ENCODE measurements at places on chromosomes 5 and 9. TPM values are rescaled to one million over a fixed set of nuclear protein-coding genes. Genes with fewer than 3 reads are reported as not detected.
A peak's percentile ranks its signal among the peaks of the same experiment; 100 is the strongest.

GRCh38 chr9:76725011-76725546 is 39.2 kb upstream of the PCA3 start:
- no peaks in the 10 kb centered on the region for H3K4me1 ChIP-seq
- H3K27me3 ChIP-seq: peaks cover 15% of the 10 kb centered on the region
- DNase-seq: no peak
- H3K4me3 ChIP-seq: no peak overlapping the region

DNA sequence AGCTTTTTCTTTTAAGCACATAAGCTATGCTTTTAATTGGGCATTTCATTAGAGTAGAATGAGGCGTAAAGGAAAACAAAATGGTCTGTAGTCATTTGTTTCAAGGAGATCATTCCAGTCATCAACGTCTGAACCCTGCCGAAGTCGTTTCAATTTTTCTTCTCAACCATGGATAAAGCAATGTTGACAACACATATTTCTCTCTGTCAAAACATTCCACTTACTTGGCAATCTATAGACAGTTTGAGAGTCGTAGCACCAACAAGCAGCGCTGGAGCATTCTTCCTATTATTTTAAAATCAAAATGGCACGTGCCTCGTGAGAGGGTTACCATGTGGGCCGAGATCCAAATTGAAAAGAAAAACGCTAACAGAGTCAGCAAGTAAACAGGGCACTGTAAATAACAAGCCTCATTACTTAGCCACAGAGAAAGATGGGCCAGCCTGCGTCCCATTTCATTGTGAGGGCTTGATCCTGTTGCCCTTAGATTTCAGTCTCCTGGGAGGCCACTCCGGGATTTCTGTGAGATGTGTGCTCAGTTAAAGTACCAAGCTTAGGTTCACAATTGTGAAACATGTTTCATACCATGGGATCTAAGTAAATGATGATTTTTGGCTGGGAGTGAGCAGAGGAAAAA is 422.9 kb downstream of the DTWD2 start:
- DNase-seq: no peak
- H3K4me1 ChIP-seq: no peaks in the 10 kb centered on the region
- no peaks in the 10 kb centered on the region for H3K36me3 ChIP-seq
- no peak overlapping the region for H3K4me3 ChIP-seq

GRCh38 chr5:149265597-149265996 is 6.1 kb upstream of the AFAP1L1 start:
- peak; percentile 45 for DNase-seq
- no peak overlapping the region for H3K4me3 ChIP-seq
- no peak overlapping the region for H3K27ac ChIP-seq
- H3K4me1 ChIP-seq: peaks cover 11% of the 10 kb centered on the region
- H3K36me3 ChIP-seq: peaks cover 12% of the 10 kb centered on the region

The ZNF879 gene
- 1.4 TPM for total RNA-seq

GRCh38 chr5:152358861-152359568 is 46.1 kb downstream of the NMUR2 start:
- peak overlapping the region; percentile 58 for H3K27ac ChIP-seq
- peak overlapping the region; percentile 5 for H3K4me3 ChIP-seq
- H3K27me3 ChIP-seq: no peaks in the 10 kb centered on the region
- no peak for DNase-seq
- peaks cover 38% of the 10 kb centered on the region for H3K4me1 ChIP-seq

DNA sequence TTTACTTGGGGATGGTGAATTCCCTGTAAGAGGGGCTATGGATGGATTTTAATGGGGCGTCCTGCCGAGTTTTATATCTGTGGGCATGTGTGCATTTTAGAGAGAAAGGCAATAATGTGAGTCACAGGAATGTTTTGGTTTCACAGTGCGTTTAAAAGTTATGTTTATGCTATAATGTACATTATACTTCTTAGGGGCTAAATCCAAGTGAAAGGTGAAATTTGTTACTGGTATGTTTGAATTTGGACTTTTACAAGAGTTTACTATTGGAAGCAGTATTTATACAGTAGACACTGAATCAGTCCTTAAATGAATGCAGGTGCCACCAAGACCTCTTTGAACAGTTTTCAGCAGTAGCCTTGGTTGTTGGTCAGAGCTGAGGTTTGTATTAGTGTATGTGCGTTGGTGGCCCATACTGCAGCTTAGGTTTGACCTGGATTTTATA is 5.6 kb downstream of the JMY start:
- no peaks in the 10 kb centered on the region for H3K27me3 ChIP-seq
- DNase-seq: no peak
- H3K4me1 ChIP-seq: peaks cover 44% of the 10 kb centered on the region
- no peak overlapping the region for H3K4me3 ChIP-seq
- H3K27ac ChIP-seq: no peak overlapping the region

DNA sequence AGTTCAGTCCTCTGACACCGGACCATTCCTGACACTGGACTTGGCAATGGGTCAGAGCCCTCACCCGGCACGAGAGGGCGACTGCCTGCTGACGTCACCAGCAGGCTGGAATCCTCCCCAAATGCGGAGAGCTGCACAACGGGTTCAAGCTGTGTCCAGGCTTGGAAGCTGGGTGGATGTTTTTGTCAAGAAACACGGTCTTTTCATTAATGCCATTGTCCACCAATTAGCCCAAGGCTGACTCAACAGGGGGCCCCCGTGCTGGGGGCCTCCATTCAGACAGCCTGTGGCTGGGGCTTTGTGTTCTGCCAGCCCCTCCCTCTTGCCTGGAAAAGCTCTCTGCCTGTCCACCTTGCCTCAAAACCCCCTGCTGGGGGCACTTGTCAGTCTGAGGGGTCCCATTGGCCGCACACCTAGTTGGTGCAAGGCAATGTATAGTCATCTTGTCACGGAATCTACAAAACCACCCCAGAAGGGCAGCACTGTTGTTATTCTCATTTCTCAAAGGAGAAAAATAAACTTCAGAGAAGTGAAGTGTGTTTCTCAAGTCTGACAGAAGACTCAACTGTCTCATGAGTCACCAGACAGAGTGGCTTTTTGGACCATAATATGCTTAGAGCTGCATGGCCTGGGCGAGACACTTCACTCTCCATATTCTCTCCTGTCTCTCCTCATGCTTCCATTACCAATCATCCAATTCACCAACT is 24.6 kb downstream of the NDUFA8 start:
- H3K27ac ChIP-seq: no peak overlapping the region
- H3K4me3 ChIP-seq: no peak overlapping the region
- no peaks in the 10 kb centered on the region for H3K4me1 ChIP-seq

The PCDHGB7 gene
- total RNA-seq: 9.8 TPM

- no peak overlapping the region for H3K4me3 ChIP-seq
- no peaks in the 10 kb centered on the region for H3K4me1 ChIP-seq
- no peaks in the 10 kb centered on the region for H3K27me3 ChIP-seq
- no peak overlapping the region for H3K27ac ChIP-seq
- peaks cover 5% of the 10 kb centered on the region for H3K36me3 ChIP-seq
Observed at GRCh38 chr9:118882684-118883083, 486.6 kb downstream of the BRINP1 start.

The NEUROG1 gene
- total RNA-seq: not detected

- H3K27me3 ChIP-seq: no peaks in the 10 kb centered on the region
- no peak for DNase-seq
- H3K36me3 ChIP-seq: peaks cover 9% of the 10 kb centered on the region
- H3K4me1 ChIP-seq: no peaks in the 10 kb centered on the region
- no peak overlapping the region for H3K27ac ChIP-seq
Observed at GRCh38 chr9:104993291-104993963, 65.5 kb upstream of the ABCA1 start.

The TMEM252 gene
- total RNA-seq: not detected

DNA sequence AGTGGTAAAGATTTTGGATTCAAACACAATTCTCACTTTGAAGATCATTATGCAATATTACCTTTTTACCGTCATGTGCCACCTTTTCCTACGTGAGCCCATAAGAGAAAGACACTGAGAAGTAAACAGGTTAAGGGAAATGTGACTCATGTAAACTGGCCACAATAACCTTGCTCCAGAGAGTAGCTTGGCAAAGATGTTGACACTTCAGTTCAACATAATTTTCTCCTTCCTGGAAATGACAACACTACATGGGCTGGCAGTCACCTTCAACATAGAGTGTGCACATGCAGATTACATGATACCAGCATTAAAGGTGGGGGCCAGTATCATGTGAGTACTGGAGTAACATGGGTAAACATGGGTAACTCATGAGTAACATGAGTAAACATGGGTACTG is 141.9 kb downstream of the CDK5RAP2 start:
- peaks cover 9% of the 10 kb centered on the region for H3K36me3 ChIP-seq
- no peak for DNase-seq
- H3K27ac ChIP-seq: no peak overlapping the region
- H3K27me3 ChIP-seq: no peaks in the 10 kb centered on the region
- no peak overlapping the region for H3K4me3 ChIP-seq

The TSSK1B gene
- not detected for total RNA-seq

DNA sequence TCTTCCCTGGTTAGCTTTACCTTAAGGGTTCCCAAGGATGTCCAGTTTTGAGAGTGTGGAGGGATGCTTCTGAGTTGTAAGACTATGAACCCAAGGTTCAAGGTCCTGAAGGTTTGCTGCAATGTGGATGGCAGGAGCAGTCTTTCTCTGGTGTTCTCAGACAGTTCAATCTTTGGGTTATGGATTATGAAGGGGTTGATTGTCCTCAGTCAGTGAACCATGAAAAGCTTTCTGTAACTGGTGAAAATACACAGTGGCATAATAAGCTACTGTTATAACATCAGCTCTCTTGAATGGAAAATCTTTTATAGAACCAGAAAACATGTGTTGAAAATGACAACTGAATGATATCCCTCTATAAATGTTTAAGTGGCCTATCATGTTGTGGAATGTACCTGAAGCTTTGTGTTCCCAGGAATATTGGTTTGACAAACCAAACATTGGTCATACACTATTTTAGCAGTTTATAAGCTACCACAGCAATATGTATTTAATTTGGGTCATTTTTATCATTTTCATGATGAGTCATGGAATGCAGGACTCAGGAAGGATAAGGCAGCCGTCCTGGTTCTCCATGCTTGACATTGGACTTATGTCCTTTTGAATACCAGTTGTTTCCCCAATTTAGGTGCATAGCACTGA is 1041.8 kb upstream of the ARRDC3 start:
- no peaks in the 10 kb centered on the region for H3K36me3 ChIP-seq
- no peak overlapping the region for H3K4me3 ChIP-seq
- no peaks in the 10 kb centered on the region for H3K4me1 ChIP-seq
- no peak overlapping the region for H3K27ac ChIP-seq
- no peaks in the 10 kb centered on the region for H3K27me3 ChIP-seq
- no peak for DNase-seq

The NME5 gene
- 3.9 TPM for total RNA-seq

- no peak overlapping the region for H3K27ac ChIP-seq
- no peak overlapping the region for H3K4me3 ChIP-seq
- no peaks in the 10 kb centered on the region for H3K27me3 ChIP-seq
- no peak for DNase-seq
Observed at GRCh38 chr9:87708986-87709728, 16.8 kb upstream of the CTSL start.

DNA sequence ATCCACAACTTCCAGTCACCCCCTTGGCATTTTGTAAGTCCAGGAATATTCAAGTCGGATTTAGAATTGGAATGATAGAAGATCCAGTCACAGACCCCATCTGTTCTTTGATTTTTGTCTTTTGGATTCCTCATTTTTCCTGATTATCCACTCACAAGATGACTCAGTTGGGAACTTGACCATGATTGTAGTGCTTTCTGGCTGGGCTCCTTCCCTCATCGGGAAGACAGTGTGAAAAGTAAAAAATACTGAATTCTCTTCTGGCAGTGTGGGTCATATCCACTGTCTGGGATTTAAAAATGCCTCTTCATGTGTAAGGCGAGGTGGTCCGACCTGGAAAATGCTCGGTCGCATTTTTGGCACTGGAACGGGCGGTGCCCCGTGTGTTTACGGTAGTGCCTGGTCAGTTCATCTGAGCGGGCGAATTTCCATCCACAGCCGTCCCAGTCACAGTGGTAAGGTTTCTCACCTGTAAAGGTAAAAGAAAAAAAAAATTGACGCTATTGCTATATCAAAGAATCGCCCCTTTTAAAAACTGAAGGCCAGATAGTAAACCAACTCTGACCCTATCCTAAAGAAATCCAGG is 4.0 kb downstream of the KLF4 start:
- no peaks in the 10 kb centered on the region for H3K27me3 ChIP-seq
- DNase-seq: no peak
- peak overlapping the region; percentile 26 for H3K4me3 ChIP-seq
- H3K36me3 ChIP-seq: peaks cover 52% of the 10 kb centered on the region
- H3K4me1 ChIP-seq: peaks cover 13% of the 10 kb centered on the region

- peaks cover 45% of the 10 kb centered on the region for H3K4me1 ChIP-seq
- no peak overlapping the region for H3K4me3 ChIP-seq
- DNase-seq: no peak
- H3K27me3 ChIP-seq: no peaks in the 10 kb centered on the region
Observed at GRCh38 chr5:173778152-173778782, 109.9 kb upstream of the CPEB4 start.

The RNF183 gene
- total RNA-seq: 1.5 TPM

DNA sequence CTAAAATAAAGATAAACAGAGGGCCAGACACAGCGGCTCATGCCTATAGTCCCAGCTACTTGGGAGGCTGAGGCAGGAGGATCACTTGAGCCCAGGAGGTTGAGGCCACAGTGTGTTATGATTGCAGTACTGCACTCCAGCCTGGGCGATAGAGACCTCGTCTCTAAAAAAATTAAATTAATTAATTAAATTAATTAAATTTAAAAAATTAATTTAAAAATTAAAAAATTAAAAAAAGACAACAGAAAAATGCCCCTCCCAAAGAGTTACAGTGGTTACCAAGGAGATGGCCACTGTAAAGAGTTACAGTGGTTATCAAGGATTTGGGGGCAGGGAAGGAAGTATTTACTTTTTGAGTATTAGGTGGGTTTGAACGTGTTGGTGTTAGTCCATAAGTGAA is 38.3 kb downstream of the CDC14B start:
- peaks cover 12% of the 10 kb centered on the region for H3K4me1 ChIP-seq
- H3K27me3 ChIP-seq: no peaks in the 10 kb centered on the region
- no peak overlapping the region for H3K27ac ChIP-seq
- H3K4me3 ChIP-seq: no peak overlapping the region

- DNase-seq: no peak
- no peaks in the 10 kb centered on the region for H3K36me3 ChIP-seq
- no peaks in the 10 kb centered on the region for H3K4me1 ChIP-seq
Observed at GRCh38 chr9:37405764-37406380, 16.6 kb upstream of the GRHPR start.

The SH3PXD2B gene
- total RNA-seq: 25.6 TPM

- H3K4me3 ChIP-seq: no peak overlapping the region
- H3K27me3 ChIP-seq: peaks cover 67% of the 10 kb centered on the region
- DNase-seq: no peak
- no peaks in the 10 kb centered on the region for H3K4me1 ChIP-seq
- H3K36me3 ChIP-seq: no peaks in the 10 kb centered on the region
Observed at GRCh38 chr9:121447321-121447834, 52.3 kb downstream of the GGTA1 start.

The TUSC1 gene
- 5.1 TPM for total RNA-seq

GRCh38 chr5:176391479-176391878 is 2.9 kb downstream of the HIGD2A start:
- no peak for DNase-seq
- peaks cover 12% of the 10 kb centered on the region for H3K4me1 ChIP-seq
- H3K27me3 ChIP-seq: no peaks in the 10 kb centered on the region

All from Calu3 (cell line).